Endothelial cell of umbilical vein (primary cell): ENCODE measurements at places on chromosomes 1 and 21. TPM values are rescaled to one million over a fixed set of nuclear protein-coding genes. Genes with fewer than 3 reads are reported as not detected.

GRCh38 chr1:84489766-84490165, 10.7 kb downstream of the RPF1 start:
- no peak for DNase-seq

Gene KRTAP6-2
- total RNA-seq, result not detected in 2 replicates

Gene PSRC1
- 23.4 and 29.3 TPM in 2 replicates for total RNA-seq

- no peak for DNase-seq
Observed at GRCh38 chr1:48552903-48553606, 81.1 kb upstream of the SPATA6 start.

DNA sequence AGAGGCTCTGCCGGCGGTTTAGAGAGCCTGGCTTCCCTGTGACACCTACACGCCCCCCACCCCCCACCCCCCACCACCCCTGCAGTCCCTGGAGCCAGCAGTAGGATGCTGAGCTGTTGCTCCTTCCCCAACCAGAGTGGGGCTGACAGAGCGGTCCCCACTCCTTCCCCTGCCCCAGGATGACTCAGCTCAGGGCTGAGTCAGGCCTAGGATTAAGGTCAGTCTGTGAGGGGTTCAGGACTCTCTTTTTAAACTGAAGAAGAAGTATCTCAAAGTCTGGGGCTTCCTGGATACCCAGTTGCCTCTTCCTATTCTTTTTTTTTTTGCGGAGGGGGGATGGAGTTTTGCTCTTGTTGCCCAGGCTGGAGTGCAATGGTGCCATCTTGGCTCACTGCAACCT, 19.1 kb downstream of the DMBX1 start:
- DNase-seq, result no peak

- no peak for DNase-seq
Observed at GRCh38 chr1:113479713-113480676, 89.7 kb downstream of the MAGI3 start.

Gene OLIG2
- total RNA-seq, result not detected in 2 replicates

- DNase-seq, result no peak
Observed at GRCh38 chr1:14693949-14694348, 95.5 kb downstream of the KAZN start.

Gene ZNF648
- total RNA-seq, result not detected in 2 replicates

Gene CFAP74
- not detected in 2 replicates for total RNA-seq

Gene AMY1A
- not detected in 2 replicates for total RNA-seq

GRCh38 chr1:8506995-8507615, 189.2 kb downstream of the SLC45A1 start:
- DNase-seq, result no peak

- no peak for DNase-seq
Observed at GRCh38 chr1:96978444-96978843, 256.9 kb downstream of the PTBP2 start.

- no peak for DNase-seq
Observed at GRCh38 chr1:4375812-4376211, 278.6 kb upstream of the AJAP1 start.

GRCh38 chr1:8107897-8108296, 81.8 kb upstream of the ERRFI1 start:
- no peak for DNase-seq

DNA sequence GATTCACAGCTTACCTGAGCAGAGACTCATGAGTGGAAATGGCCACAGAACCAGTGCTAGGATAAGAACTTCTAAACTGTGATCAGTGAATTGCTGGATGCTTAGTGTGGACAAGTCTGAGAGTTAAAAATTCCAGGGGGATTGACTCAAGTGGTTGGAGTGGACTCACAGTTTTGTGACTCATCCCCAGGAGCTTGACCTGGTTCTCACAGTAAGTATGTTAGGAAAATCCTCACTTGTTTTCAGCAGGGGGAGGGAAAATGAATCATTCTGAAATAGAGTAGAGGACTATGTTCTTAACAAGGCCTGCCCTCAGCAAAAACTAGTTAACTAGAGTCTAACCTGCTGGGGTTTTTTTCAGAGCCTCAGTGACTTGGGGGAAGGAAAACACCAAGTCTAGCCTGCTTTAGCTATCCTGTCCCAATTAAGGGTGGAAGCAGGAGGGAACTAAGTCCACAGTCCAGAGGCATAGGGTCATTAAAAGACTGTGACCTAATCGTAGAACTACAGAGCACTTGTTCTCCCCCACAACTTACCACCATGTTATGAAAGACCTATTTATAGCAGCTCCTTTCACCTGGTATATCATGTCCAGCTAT, 6.1 kb upstream of the CDC73 start:
- peak; percentile 89 for DNase-seq

DNA sequence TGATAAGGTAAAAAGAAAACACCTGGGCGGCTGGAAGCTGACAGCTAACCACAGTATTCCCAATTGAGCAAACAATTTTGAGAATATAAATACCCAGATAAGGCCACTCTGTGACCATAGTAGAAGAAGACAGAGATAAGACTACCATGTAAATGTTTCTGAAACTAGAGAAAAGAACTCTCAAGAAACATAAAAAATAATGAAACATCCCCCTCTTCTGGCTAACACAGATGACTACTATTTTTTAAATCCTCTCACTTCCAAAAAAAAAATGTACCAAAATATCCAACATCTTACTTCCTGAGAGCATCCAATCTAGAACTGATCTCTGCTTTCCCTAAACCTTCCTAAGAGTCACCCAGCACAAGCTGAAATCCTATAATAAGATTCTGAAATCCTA, 125.9 kb downstream of the HFM1 start:
- peak; percentile 16 for DNase-seq

Gene C1orf141
- not detected in 2 replicates for total RNA-seq

GRCh38 chr1:246680190-246680589, 44.0 kb upstream of the SCCPDH start:
- DNase-seq, result peak; percentile 27
